ENCODE measurements at places on chromosomes 12 and 14. TPM values are rescaled to one million over a fixed set of nuclear protein-coding genes. Genes with fewer than 3 reads are reported as not detected.

DNA sequence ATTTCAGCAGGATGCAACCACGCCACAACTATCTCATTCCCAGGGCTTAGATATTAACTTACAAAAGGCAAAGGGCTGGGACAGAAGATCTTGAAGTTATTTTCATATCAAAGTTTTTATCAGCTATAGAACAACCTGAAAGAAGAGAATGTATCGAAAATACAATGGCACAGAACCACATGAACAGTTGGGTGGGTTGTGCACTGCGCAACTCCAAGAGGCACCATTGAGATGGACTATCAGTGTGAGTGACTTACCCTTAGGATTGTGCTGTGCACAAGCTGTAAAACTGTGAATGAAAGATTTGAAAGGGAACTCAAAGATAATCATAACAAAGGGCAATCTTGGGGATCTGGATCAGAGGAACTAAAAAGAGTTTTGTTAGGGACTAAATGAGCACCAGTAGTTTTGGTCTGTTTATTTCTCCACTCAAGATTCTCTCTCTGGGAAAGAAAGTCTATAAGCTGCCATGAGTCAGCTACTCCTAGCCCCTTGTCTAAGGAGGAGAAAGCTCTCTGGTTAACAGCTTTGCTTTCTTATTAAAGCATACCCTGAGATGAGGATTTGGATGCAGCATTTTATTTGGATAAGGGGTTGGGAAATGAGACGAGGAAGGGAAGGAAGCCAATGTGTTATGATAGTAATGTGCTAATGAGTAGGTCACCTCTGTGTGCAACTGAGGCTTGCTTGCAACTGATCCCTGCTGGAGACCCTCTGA, 62.2 kb downstream of the TBX5 start:
- peak; percentile 70 for DNase-seq
- H3K4me1 ChIP-seq, result peaks cover 10% of the 10 kb centered on the region
- H3K27me3 ChIP-seq, result no peaks in the 10 kb centered on the region
- no peak overlapping the region for H3K27ac ChIP-seq
- no peak overlapping the region for H3K4me3 ChIP-seq

- H3K4me1 ChIP-seq, result peaks cover 7% of the 10 kb centered on the region
- no peak overlapping the region for H3K4me3 ChIP-seq
- no peak overlapping the region for H3K27ac ChIP-seq
- DNase-seq, result no peak
Measured at GRCh38 chr12:104654665-104655609, 198.2 kb downstream of the CHST11 start.

- H3K27ac ChIP-seq, result no peak overlapping the region
- H3K4me3 ChIP-seq, result no peak overlapping the region
- H3K27me3 ChIP-seq, result no peaks in the 10 kb centered on the region
- H3K36me3 ChIP-seq, result no peaks in the 10 kb centered on the region
- no peaks in the 10 kb centered on the region for H3K4me1 ChIP-seq
- no peak for DNase-seq
Measured at GRCh38 chr14:105155681-105156413, 12.7 kb downstream of the JAG2 start.

DNA sequence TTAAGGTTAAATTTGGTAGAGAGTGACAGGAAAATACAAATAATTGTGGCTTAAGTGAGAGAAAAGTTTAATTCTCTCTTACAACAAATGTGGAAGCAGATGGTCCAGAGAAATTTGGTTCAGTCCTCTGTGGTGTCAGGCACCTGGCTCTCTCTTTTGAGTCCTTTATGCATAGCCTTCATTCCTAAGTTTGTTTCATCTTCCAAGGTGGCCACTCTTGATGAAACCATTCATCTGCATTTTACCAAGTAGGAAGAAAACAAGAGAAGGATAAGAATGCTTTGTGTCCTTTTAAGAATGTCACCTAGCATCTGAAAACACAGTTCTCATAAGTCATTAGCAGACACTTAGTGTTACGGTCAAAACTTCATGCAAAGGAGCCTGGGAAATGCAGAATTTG, 442.5 kb downstream of the CCER1 start:
- H3K27me3 ChIP-seq, result no peaks in the 10 kb centered on the region
- no peak for DNase-seq
- no peaks in the 10 kb centered on the region for H3K36me3 ChIP-seq

DNA sequence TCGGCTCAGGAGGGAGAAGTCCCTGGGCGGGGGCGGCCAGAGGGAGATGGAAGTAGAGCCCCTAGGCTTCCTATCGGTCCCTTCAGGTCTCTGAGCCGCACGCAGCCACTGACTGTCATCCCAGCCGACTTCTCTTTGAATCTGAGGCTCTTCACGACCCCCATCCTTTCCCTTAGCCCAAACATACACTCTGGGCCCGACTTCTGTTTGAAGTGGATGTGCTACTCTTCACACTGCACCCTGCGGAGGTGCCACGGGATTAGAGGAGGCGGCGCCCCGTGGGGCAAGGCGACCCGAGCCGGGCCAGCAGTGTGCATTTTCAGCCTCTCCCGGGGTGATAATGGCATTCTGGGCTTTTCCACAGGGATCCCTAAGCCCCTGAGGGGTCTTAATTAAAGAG, 6.0 kb upstream of the DACT1 start:
- H3K36me3 ChIP-seq, result no peaks in the 10 kb centered on the region
- H3K27me3 ChIP-seq, result no peaks in the 10 kb centered on the region
- DNase-seq, result no peak
- H3K27ac ChIP-seq, result no peak overlapping the region
- no peak overlapping the region for H3K4me3 ChIP-seq

Gene GPRC5D
- polyA plus RNA-seq, result 0.30 TPM

Gene MYF5
- polyA plus RNA-seq, result not detected

Gene NXPH4
- polyA plus RNA-seq, result 0.15 TPM
